ENCODE measurements at places on chromosomes 5 and 9.

GRCh38 chr9:96437454-96437853 is 12.5 kb upstream of the HABP4 start:
- DNase-seq: no peak

DNA sequence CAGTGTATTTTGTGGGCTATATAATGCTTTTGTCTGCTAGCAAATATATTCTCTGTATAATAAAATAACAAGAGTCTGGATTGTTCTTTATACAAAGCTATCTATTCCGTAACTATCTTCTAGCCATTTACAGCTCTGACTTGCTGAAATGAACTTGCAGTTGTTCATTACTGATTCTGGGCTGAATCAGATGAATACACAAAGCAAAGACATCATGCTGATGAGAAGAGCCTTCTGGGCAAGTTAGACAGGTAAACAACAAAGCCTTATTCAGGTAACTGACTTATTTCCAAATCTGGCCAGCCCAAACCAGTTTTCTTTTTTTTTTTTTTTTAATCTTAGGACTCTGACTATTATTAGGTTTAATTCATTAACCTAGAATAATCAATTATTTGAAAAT is 255.5 kb downstream of the KIAA0825 start:
- no peak for DNase-seq

GRCh38 chr5:140249536-140249935 is 53.4 kb downstream of the PFDN1 start:
- no peak for DNase-seq

GRCh38 chr5:28558196-28558595 is 1519.8 kb upstream of the CDH9 start:
- no peak for DNase-seq

DNA sequence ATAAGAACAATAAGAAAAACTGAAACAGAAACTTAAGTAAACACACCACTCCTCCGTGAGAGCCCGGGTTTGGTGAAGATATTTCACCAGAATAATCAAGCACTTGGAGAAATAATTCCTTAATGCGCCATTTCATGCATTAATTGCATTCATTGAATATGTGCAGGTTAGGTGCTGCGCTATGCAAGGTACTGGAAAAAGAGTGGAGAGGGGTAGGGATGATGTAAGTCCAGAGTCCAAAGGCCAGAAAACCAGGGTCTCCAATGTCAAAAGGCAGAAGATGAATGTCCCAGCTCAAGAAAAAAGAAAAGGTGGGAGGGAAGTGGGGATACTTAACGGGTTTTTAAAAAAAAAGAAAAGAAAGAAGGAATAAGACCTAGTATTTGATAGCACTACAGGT is 669 bp upstream of the ZFP37 start:
- no peak for DNase-seq

- no peak for DNase-seq
Observed at GRCh38 chr9:2419347-2419746, 202.2 kb upstream of the VLDLR start.

DNA sequence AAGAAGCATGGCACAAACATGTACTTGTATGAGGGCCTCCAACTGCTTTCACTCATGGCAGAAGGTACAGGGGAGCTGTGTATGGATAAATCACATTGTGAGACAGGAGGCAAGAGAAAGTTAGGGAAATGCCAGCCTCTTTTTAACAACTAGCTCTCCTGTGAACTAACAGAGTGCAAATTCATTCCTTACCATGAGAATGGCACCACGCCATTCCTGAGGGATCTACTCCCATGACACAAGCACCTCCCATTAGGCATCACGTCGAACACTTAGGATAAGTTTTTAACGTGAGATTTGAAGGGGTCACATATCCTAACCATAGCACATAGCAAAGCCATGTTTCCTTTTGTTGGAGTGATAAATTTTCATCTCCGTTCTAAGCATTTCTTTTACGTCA is 747.2 kb upstream of the CHD1 start:
- DNase-seq: no peak
